RWPE2 (cell line): ENCODE measurements at places on chromosomes 1 and 21.

- DNase-seq, result no peak
Observed at GRCh38 chr1:212207118-212207517, 78.1 kb upstream of the PPP2R5A start.

DNA sequence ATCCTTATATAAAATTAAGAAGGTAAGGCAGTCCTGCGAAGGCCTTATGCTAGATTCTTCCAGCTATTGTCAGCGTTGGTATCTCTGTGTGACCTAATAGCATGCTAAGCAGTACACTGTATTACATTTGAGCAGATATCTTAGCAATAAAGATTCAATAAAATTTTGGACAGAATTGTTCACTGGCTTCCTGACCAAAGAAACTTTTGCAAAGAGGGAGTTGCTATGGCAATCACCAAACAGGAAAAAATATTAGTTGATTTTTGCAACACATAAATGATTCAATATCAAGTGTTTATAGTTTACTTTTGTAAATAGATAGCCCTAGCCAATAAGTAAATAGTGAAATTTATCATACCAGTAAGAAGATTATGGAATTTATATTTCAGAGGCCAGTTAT, 31.0 kb upstream of the PLEKHO1 start:
- DNase-seq, result no peak

DNA sequence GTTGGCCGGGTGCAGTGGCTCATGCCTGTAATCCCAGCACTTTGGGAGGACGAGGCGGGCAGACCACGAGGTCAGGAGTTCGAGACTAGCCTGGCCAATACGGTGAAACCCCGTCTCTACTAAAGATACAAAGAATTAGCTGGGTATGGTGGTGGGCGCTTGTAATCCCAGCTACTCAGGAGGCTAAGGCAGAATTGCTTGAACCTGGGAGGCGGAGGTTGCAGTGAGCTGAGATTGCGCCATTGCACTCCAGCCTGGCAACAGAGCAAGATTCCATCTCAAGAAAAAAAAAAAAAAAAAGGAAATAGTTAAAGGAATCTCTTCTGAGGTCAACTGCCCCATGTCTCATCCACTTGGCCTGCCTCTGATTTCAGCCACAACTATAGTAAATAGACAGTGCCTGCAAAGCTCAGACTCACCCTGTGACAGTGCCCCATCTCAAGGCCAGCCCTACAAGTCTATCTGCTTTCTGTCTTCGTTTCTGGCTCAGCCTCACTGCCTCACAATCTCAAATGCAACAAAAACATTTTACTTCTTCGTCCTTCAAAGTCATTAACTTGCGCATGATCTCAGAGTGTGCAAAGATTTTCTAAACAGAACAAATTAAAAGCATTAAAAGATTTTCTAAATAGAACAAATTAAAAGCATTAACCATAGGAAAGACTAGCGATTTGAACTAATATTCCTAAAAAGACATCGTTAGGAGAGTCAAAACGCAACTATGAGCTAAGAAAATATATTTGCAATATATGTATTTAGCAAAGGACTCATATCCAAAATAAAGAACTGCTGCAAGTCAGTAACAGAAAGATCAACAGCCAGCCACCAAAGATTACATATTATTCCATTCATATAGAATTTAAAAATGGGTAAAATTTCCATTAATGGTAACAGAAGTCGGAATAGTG, 65.0 kb upstream of the PRDX6 start:
- DNase-seq, result no peak

DNA sequence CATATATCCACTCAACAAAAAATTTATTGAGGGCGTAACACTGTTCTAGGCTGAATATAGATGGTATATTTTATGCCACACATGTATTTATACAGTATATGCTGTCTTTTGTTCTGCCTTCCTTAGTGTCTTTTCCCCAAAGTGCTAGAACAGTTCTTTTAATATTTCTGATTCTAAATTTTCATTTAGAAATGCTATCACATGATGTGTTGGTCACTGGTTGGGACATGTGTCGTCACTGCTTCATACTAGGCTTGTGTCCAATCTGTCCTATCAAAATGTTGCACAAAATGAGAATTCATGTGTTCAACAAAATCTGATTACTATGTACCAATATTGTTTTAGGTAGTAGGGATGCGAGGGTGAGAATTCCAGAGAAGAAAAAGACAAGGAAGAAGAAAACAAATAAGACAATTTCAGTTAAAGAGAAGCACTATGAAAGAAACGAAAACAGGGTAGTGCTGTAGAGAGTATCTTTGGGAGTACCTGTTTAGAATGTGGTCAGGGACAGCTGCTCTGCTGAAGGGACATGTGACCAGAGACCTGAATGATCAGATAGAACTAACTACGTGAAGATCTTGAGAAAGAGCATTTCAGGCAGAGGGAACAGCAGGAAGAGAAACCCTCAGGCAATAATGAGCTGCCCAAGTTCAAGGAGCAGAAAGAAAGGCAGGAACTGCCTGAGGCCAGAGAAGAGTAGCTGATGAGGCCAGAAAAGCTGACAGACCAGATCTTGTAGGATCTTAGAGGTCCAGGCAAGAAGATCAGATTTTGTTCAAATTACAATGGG, 1.3 kb downstream of the KMO start:
- DNase-seq, result no peak

DNA sequence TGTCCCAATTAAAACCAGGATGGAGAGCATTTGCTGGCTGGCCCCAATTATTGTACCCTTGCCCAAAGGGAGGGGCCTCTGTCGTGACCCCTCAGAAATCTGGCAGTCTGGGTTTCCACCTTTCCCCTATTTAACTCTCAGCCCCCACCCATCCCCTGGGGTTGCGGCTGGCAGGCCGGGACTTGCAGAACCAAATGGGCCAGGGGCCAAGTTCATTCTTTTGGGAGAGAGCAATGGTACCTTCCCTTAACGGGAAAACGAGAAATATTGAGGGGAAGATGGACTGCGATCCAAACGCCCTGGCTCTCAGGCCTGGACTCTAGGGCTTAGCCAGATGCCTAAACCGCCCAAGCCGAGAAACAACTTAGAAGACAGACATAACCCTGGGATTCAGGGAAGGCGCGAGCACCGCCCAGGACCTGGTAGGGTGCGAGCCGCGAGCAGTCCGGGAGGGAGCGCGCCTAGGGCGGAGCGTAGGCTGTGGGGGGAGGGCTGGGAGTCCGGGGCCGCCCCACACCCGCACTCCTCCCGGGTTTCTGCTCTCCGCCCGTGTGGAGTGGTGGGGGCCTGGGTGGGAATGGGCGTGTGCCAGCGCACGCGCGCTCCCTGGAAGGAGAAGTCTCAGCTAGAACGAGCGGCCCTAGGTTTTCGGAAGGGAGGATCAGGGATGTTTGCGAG, at the start of gene SLC27A3:
TSS of gene SLC27A3 (plus strand) at position 628 of the 678 bp plus-strand sequence. CDS start 91 bp downstream, outside the sequence.
- DNase-seq, result no peak

DNA sequence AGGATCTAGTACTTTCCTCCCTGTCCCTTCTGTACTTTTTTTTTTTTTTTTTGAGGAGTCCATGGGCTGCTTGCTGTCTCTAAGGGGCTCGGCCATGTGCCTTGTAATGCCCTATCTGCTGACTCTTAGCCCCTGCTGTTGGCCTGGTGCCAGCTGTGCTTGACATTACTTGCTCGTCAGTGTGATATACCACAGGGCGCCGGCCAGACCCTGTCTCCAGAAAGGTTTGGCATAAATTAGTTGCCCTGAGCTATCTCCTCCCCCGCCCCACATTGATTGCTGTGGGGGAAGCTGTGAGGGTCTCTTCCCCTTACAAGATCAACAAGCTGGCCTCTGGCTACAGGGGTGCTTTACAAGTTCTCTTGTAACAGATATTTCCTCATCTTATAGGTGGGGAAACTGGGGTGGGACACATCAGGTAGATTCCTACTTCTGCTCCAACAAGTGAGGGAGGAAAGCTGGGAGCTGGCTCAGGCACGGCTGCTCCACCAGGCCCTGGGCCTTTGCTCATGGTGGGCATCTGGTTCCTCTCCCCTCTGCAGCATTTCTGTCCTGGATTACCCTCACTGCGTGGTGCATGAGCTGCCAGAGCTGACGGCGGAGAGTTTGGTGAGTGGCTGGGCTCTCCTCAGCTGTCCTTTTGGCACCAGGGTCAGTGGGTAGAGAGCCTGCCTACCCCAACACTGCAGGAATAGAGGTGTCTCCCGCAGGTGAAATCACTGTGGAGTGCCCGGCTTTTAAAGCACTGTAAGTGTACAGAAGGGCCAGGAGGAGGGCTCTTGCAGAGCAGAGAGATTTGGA, 15.6 kb downstream of the STRIP1 start:
- DNase-seq, result no peak

- DNase-seq, result no peak
Observed at GRCh38 chr1:21775985-21776562, 6.9 kb downstream of the USP48 start.

DNA sequence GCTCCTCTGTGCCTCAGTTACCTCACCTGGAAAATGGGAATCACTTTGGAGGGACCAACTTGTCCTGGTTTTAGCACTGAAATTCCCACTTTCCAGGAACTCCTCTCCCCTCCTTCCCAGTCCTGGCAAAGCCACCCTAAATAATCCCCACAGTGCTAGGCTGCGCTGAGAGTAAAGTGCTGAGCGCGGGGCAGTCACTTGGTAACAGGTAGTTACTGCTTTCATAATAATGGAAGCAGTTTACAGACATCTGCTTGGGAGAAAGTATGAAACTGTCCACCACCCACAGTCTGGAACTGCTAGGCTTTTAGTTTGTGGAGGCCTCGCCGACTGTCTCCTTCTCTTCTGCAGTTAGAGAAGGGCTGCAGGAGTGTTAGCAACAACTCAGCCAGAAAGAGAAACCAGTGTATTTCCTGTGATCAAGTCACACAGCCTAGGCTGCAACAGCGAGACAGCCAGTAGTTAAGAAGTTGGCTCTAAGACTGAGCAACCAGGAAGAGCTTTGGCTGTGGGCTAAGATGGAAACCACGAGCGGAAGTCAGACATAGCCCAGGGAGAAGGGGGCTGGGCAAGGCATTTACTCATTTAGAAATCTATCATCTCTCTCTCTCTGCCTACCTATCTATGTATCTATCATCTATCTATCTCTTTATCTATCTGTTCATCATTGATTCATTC, 30.8 kb upstream of the ABCG1 start:
- DNase-seq, result no peak

- no peak for DNase-seq
Observed at GRCh38 chr1:150628766-150629114, 672 bp downstream of the ENSA start.

DNA sequence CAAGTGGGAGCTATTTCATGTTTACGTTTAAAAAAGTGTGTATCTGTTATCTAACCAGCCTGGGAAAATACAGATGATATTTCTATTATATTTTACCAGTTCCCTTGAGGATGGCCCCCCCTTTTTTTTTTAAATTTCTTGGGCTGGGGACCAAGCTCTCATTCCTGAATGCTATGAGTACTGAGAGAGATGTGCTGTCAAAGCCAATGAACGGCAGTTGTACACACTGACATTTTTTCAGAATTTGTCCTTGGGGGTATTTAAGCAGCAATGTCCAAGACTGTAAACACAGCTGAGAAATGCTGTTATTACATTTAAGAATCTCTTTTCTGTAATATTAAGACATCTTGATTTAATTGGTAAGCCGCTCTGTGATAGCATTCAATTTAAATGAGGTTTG, 177.9 kb downstream of the ST6GALNAC3 start:
- no peak for DNase-seq

DNA sequence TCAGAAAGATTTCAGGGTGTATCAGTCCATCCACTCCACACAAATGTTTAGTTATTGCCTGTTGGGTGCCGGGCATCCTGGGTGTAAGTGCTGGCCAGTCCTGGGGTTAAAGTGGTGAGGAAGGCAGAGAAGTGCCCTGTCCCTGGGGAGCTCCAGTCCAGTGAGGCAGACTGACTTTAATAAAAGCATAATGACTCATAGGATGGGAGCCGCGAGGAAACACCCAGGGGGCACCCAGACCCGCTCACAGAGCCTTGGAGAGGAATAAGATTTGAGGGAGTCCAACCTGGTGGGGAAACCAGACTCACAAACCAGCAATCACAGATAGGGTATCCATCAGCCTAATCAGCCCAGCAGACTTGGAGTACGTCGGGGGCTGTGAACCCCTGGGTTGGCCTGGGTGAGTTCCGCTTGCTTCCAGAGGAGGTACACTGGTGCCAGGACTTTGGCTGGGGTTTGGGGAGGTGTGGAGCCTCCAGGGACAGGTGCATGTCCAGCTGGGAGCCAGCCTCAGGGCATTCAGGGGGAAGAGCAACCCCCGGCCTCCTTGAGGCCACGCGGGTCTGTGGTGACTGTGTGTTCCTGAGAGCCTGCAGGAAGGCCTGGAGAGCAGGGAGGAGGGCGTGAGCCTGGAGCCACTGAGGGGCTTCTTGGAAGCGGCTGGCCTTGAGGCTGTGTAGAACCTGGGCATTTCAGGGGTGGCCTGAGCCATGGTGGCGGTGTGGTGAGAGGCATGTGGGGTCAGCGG, 3.7 kb downstream of the PEAR1 start:
- no peak for DNase-seq

- no peak for DNase-seq
Observed at GRCh38 chr1:12528021-12528852, 89.8 kb downstream of the DHRS3 start.

GRCh38 chr1:38559446-38560165, 300.0 kb downstream of the RRAGC start:
- DNase-seq, result no peak

DNA sequence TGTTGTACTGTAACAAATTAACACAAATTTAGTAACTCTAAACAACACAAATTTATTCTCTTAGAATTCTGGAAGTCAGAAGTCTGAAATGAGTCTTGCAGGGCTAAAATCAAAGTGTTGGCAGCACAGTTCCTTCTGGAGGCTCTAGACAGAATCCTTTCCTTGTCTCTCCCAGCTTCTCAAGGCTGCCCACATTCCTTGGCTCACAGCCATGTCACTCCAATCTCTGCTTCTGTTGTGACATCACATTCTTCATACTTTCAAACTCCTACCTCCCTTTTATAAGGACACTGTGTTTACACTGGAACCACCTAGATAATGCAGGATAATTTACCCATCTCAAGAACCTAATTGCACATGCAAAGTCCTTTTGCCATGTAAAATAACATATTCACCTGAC, 225.0 kb upstream of the PRMT6 start:
- DNase-seq, result no peak

DNA sequence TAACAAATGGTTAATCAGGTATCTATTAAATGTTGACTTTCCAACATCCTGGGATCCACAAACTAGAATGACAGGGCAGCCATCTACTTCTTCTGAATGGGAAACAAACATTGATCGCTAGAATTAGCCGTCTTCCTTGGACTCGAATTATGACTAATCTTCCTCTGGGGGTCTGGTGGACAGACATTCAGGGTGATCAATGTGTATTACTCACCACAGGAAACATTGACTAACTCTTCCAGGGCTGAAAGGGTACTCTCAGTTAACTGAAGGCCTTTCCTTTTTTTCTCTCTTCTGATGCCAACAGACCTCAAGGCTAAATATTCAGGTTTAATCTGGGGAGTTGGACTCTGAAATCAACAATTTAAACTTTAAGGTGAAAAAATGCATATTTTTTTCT, 9.5 kb downstream of the NOL9 start:
- DNase-seq, result no peak

- DNase-seq, result no peak
Observed at GRCh38 chr21:39103689-39104088, 79.6 kb downstream of the PSMG1 start.

- no peak for DNase-seq
Observed at GRCh38 chr1:235368428-235368827, 1.2 kb downstream of the TBCE start.
